ENCODE measurements at places on chromosomes 13 and 19.

DNA sequence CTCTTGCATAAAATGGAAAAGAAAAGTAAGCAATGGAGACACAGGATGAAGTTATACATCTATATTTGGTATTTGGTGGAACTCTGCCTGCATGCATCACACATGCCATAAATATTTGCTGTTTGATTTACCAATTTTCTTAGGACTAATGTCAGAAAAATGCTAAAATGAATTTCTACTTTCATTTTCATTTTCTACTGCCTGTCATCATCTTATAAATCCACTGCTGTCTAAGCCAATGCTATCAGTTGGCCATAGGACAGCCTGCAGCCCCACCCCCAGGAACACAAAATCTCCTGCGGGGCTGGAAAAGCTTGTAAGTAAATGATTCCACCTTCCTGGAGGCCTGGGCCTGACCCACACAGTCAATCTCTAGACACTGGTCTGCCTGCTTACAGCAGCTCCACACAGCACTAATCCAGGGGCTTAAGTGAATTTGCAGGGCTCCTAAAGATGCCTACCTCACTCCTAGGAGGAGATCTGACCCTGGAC is 122.0 kb downstream of the ENOX1 start:
- peak; percentile 90 for DNase-seq

GRCh38 chr13:73610799-73611592 is 523.2 kb downstream of the KLF12 start:
- no peak for DNase-seq

DNA sequence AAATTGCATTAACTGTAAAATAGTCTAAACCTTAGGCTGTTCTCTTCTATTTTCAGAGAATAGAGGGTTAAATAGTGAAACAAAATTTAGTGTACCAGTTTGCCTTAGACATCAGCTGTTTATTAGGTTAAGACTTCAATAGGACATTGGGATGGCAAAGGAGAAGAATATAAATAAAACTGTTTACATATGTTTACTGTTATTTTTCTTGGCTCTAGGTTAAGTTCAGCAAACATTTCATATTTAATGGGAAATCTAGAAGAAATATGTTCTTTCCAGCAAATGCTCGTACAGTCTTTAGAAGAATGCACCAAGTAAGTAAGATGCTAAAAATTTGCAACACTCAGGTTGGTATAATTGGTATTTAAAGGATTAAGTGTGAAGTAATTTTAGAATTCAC is 76.5 kb upstream of the TEX29 start:
- no peak for DNase-seq

DNA sequence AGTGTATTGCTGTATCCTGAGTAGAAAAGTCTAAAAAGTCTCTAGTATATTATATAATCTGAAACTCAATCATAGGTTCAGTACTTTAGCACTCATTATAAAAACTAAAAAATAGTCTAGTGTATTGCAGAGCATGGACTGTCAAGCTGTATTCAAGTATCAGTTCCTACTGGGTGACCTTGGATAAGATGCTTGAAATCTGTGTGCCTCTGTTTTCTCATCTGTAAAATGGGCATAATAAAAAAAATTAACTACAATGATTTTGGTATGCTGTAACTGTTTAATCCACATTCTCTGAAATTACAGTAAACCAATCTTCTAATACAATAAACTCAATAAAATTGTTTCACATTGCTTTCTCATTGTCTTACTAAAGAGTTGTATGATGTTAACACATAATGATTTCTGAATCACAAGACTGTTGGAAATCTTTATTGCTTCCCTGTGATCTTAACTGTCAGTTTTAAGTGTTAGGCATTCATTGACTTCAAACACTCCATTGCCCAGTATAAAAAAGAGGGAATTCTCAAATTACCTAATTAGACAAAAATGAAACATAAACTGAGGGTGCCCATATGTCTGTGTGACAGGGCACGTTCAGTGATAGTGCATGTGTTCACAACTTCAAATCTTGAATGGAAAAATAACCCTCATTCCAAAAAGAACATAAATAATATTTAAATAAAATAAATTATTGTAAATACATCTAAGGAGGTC is 2.2 kb downstream of the STARD13 start:
- DNase-seq = no peak

- no peak for DNase-seq
Observed at GRCh38 chr13:75754936-75755335, 118.8 kb downstream of the LMO7 start.

- no peak for DNase-seq
Observed at GRCh38 chr19:45215391-45216191, 29.6 kb downstream of the EXOC3L2 start.

DNA sequence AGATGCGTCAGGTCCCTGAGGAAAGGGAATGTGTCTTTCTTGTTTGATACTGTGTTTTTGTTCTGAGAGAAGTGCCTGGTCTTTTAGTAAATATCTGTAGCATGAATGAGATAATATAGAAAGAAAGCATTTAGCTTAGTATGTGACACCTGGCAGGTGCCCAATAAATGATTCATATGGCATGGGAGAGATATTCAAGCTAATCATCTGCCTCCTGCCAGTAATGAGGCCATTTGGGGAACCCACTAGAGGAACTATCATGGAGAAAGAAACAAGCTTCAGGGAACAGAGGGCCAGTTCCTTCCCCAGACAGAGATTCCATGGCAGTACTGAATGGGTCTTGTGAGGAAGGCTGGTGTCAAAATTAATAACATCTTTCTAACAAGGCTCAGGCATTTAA is 603.9 kb downstream of the DCT start:
- DNase-seq = peak; percentile 75

- no peak for DNase-seq
Observed at GRCh38 chr19:28535352-28535775, 677.6 kb downstream of the UQCRFS1 start.

GRCh38 chr13:73623281-73623680 is 510.9 kb downstream of the KLF12 start:
- no peak for DNase-seq

- no peak for DNase-seq
Observed at GRCh38 chr13:78601124-78601873, 2.1 kb downstream of the POU4F1 start.

All from fibroblast of skin of right quadriceps (primary cell).